ENCODE measurements at places on chromosomes 2 and 18. TPM values are rescaled to one million over a fixed set of nuclear protein-coding genes. Genes with fewer than 3 reads are reported as not detected.

DNA sequence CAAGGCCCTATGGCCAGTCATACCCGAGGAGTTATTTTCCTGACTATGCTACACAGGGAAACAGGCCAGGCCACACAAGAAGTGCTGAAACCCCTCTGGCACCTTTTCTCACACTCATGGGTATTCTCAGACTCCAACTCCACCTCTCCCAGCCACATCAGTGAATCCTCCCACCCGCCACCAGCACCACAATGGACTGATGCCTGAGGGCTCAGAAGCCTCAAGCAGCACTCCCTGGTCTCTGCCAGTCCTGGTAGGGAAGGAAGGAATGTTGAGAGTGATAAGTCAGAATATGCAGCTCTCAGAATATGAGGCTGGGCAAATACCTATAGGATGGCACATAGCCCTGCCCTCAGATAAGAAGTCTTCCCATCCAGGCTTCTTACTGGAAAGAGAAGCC is 391.1 kb downstream of the ALK start:
- no peaks in the 10 kb centered on the region for H3K36me3 ChIP-seq
- no peak overlapping the region for H3K4me3 ChIP-seq
- H3K4me1 ChIP-seq = peaks cover 31% of the 10 kb centered on the region
- no peak overlapping the region for H3K27ac ChIP-seq
- DNase-seq = peak; percentile 54
- no peaks in the 10 kb centered on the region for H3K27me3 ChIP-seq

DNA sequence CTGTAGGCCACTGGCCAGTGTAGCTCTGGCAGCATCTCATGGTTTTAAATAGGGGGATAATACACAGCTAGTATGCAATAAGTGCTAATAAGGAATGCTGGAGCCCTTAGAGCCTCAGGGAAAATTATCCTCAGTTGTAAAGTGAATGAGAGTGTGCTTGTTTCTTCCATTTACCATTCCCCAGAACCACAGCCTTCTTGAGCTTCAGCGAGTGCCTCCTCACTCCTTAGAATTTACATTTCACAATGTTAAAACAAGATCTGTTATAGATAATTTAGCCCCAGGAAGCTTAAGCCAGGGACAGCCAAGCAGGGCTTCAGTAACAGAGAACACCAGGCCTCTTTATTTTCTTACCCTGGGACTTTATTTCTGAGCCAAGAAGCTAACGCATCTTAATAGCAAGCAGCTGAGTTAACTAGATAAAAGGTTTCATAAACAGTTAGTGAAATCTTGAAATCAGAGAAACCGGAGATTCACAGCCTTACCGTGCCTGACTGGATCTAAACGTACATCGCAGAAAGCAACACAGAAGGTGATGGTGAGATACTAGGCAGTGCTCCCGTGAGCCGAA is 535.2 kb downstream of the TDRD15 start:
- H3K36me3 ChIP-seq = no peaks in the 10 kb centered on the region

- no peak overlapping the region for H3K27ac ChIP-seq
- no peaks in the 10 kb centered on the region for H3K27me3 ChIP-seq
- H3K4me3 ChIP-seq = no peak overlapping the region
- peaks cover 15% of the 10 kb centered on the region for H3K4me1 ChIP-seq
- H3K36me3 ChIP-seq = no peaks in the 10 kb centered on the region
- no peak for DNase-seq
Observed at GRCh38 chr2:106095478-106096298, 98.4 kb downstream of the UXS1 start.

DNA sequence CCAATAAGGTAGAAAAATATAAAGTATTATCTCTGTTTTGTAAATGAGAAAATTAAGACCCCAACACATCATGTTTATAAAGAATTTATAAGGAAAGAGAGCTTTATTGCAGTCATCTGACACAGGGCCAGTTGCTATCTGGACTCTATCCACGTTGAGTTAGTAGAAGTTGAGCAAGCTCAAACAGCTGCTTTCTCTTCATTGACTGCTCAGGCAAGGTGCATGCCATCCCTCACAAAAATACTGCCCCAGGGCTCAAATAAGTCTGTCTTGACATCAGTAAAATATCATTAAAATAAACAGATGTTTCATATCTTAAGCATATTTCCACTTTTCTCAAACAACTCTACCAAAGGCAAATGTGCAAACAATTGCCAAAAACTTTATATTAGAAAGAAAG is 14.8 kb downstream of the COL5A2 start:
- no peak overlapping the region for H3K4me3 ChIP-seq
- H3K27me3 ChIP-seq = no peaks in the 10 kb centered on the region
- H3K27ac ChIP-seq = peak overlapping the region; percentile 87
- DNase-seq = peak; percentile 70
- H3K4me1 ChIP-seq = peaks cover 25% of the 10 kb centered on the region

- peaks cover 39% of the 10 kb centered on the region for H3K27me3 ChIP-seq
- no peak overlapping the region for H3K4me3 ChIP-seq
- DNase-seq = no peak
- no peak overlapping the region for H3K27ac ChIP-seq
Observed at GRCh38 chr2:65605058-65605742, 172.8 kb upstream of the SPRED2 start.

Gene AGXT
- total RNA-seq = 0.67 TPM

GRCh38 chr18:50131591-50131990 is 63.4 kb downstream of the MYO5B start:
- no peaks in the 10 kb centered on the region for H3K27me3 ChIP-seq
- DNase-seq = peak; percentile 17
- no peaks in the 10 kb centered on the region for H3K4me1 ChIP-seq
- H3K4me3 ChIP-seq = no peak overlapping the region

DNA sequence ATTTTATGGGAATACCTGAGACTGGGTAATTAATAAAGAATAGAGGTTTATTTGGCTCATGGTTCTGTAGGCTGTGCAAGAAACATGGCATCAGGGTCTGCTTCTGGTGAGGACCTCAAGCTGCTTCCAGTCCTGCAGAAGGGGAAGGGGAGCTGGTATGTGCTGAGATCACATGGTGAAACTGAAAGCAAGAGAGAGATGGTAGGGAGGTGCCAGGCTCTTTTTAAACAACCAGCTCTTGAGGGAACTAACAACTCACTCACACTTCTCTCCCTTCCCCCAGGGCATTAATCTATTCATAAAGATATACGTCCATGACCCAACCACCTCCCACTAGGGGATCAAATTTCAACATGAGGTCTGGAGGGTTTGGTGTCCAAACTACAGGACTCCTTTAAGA is 40.1 kb downstream of the AGPS start:
- no peaks in the 10 kb centered on the region for H3K27me3 ChIP-seq
- no peak overlapping the region for H3K4me3 ChIP-seq
- H3K27ac ChIP-seq = no peak overlapping the region
- no peak for DNase-seq
- peaks cover 7% of the 10 kb centered on the region for H3K36me3 ChIP-seq

DNA sequence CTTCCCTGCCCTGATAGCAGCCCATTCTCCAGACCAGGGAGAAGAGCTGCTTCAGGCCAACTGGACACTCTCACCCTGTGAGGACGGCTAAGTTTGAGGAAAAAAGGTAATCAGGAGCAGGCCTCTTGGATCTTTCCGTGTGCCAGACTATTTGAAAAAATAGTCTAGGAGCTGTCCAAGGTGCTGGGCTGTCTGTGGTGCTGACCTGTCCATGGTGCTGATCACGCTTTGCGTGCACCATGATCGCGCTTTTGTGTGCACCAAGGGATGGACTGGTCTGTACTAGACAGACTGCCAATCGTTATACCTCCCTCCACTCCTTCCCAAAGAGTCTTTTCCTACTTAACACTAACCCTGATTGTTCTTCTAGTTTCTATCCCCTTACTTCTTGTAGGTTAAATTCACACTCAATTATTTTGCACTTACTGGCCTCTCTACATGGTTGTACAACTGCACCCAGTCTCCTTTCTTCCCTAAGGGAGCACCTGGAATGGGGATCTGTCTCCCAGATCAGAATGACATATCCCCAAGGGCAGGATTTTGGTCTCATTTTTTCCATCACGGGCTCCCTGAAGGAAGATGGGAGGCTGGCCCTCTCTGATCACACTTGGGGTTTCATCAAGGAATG is 295.4 kb downstream of the CELF4 start:
- peak; percentile 92 for DNase-seq
- peaks cover 13% of the 10 kb centered on the region for H3K27me3 ChIP-seq
- no peaks in the 10 kb centered on the region for H3K4me1 ChIP-seq
- H3K27ac ChIP-seq = no peak overlapping the region
- no peaks in the 10 kb centered on the region for H3K36me3 ChIP-seq
- no peak overlapping the region for H3K4me3 ChIP-seq

GRCh38 chr2:168816369-168816768 is 13.9 kb downstream of the NOSTRIN start:
- H3K27ac ChIP-seq = no peak overlapping the region
- H3K4me1 ChIP-seq = no peaks in the 10 kb centered on the region
- H3K4me3 ChIP-seq = no peak overlapping the region
- H3K36me3 ChIP-seq = no peaks in the 10 kb centered on the region
- no peak for DNase-seq

DNA sequence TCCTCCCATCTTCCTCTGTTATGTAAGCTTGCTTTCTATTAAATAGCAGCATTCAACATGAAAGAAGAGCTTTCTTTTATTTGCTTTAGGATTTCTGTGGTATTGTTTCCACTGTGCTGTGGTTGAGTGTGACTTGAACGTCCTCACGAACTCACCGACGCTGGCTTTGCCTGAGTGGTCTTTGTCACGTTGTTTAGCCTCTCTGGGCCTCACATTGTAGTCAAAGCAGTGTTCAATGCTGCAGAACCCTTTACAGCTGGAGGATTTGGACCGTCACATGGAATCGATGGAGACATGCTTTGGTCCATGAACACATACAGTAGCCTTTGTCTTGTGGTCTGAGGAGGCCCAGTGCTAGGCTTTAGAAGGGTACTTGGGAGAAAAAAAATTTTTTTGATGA is 66.3 kb downstream of the TANC1 start:
- H3K4me3 ChIP-seq = no peak overlapping the region
- no peak for DNase-seq
- H3K4me1 ChIP-seq = peaks cover 60% of the 10 kb centered on the region
- H3K27ac ChIP-seq = peak overlapping the region; percentile 92
- no peaks in the 10 kb centered on the region for H3K27me3 ChIP-seq

Gene AOX1
- not detected for total RNA-seq

DNA sequence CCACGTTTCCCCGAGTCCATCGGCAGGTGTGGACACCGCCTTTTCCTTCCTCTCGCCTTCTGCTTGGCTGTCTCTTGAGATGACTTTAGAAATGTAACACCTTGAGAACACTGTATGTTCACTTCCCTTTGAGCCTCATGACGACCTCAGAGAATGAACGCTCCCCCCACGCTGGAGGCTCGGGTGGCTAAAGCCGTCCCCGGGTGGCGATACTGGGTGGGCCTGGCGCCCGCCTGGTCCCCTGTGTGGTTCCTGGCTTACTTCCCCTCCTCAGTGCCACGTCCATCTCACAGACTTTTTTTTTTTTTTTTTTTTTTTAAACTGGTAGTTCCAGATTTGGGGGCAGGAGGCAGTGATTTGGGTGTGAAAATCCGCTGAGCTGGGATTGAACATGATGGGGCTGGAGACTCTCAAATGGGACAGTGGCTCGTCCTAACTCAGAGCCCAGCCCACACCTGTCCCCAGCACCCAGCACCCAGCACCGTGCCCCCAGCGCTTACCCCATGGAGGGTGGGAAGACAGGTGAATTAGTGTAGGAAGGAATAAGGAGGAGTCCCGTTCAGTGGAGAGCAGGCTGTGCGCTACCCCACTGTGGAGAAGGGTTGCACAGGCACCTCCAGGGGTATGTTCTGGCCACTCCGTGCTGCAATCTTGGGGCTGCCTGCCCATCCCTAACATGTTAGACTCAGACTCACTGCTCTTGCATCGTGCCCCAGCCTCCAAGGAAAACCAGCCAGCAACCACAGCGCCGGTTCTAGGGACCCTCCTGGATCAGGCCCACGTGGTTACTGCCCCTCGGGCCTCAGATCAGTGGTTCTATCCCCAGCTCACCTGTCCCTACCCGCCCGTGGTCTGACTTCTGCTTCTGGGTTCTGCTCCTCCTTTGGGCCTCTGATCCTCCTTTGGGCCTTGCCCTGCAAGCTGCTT is 174.0 kb downstream of the ASB1 start:
- H3K27me3 ChIP-seq = no peaks in the 10 kb centered on the region
- no peak overlapping the region for H3K27ac ChIP-seq
- no peak for DNase-seq
- no peak overlapping the region for H3K4me3 ChIP-seq

DNA sequence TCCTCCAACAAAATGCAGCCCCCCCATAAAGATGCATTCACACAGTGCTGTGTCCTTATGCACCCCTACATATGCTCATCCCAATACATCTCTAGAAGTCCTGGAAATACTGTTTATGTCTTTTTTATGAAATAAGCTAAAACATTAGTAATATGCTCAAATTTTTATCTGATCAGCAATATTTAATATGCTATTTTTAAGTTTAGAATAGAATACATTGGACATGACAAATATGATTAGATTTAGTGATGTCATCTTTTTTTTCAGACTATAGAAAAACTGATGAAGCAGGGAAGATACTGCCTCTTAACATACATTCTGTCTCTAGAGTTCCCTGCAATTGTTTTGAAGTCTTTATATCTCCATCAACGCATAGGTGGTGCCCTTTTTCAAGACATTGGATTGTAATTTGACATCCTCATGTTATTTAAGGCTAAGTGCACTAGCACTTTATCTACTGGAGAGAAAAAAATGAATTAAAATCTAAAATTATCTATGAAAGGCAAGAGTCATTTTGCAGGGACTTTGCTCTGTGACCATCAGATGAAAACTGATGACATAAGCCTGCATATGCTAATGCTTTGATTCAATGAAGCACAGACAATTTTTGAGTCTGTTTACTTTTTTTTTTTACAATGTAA is 395.3 kb downstream of the LPIN1 start:
- H3K27ac ChIP-seq = no peak overlapping the region
- H3K27me3 ChIP-seq = no peaks in the 10 kb centered on the region
- no peak for DNase-seq
- no peak overlapping the region for H3K4me3 ChIP-seq
- no peaks in the 10 kb centered on the region for H3K36me3 ChIP-seq

DNA sequence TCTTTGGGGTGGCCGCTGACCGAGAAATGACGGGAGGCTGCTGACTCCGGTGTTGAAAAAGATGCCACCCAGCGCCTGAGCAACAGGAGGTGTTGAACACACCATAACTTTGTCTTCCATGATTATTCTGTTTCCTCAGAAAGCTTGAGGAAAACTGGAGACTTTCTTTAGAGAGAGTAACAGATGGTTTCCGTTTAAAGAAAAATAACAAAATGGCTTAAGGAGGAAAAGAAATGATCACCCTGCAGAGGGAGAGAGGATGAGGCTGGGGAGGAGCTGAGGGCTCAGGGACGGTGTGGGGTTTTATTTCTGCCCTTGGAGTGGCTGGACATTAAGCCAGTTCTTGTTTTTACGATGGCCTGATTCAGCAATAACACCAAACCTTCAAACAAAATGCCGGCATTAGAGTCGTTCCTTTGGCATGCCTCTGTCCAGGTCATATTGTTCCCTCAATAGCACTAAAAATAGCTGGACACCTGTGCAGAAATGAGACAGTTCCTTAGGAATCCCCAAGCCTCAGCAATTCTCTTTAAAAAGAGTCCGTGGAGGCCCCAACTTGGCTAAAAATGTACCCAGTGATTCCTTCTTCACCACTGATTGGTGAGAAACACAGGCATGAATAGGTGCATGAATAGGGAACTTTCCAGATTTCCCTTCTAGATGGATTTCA is 182.4 kb downstream of the ALPK2 start:
- no peaks in the 10 kb centered on the region for H3K27me3 ChIP-seq
- H3K36me3 ChIP-seq = no peaks in the 10 kb centered on the region
- H3K4me1 ChIP-seq = no peaks in the 10 kb centered on the region
- no peak overlapping the region for H3K4me3 ChIP-seq

GRCh38 chr18:45415614-45416013 is 199.7 kb upstream of the SLC14A2 start:
- H3K36me3 ChIP-seq = no peaks in the 10 kb centered on the region
- no peak overlapping the region for H3K27ac ChIP-seq
- no peaks in the 10 kb centered on the region for H3K4me1 ChIP-seq

GRCh38 chr2:28393114-28393836 is 617 bp downstream of the FOSL2 start:
- DNase-seq = peak; percentile 76
- H3K36me3 ChIP-seq = no peaks in the 10 kb centered on the region
- H3K4me1 ChIP-seq = peaks cover 14% of the 10 kb centered on the region
- H3K27ac ChIP-seq = peak overlapping the region; percentile 99
- H3K4me3 ChIP-seq = peak overlapping the region; percentile 68

Measured in cardiac muscle cell (in vitro differentiated cells and primary cell).